ENCODE measurements at places on chromosomes 7 and 10.

DNA sequence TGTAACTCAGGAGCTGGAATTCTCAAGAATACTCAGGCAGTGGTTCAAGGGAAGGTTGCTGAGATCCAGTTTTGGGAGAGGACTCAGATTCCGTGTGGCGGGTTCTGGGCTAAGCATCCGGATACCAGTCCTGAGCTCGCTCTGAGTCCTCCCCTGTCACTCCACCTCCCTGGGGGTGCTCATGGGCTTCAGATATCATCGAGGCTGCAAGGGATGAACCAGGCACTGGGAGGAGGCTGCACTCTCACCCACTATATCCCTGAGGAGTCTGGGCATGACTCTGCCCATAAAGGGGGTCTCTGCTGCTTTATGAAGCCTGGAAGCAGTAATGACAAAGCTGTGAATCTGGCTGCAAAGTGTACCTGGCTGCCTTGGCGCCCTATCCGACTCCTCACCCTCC is 188.5 kb downstream of the TNS3 start:
- no peak for DNase-seq

- DNase-seq: no peak
Observed at GRCh38 chr7:69657331-69657730, 59.1 kb downstream of the AUTS2 start.

DNA sequence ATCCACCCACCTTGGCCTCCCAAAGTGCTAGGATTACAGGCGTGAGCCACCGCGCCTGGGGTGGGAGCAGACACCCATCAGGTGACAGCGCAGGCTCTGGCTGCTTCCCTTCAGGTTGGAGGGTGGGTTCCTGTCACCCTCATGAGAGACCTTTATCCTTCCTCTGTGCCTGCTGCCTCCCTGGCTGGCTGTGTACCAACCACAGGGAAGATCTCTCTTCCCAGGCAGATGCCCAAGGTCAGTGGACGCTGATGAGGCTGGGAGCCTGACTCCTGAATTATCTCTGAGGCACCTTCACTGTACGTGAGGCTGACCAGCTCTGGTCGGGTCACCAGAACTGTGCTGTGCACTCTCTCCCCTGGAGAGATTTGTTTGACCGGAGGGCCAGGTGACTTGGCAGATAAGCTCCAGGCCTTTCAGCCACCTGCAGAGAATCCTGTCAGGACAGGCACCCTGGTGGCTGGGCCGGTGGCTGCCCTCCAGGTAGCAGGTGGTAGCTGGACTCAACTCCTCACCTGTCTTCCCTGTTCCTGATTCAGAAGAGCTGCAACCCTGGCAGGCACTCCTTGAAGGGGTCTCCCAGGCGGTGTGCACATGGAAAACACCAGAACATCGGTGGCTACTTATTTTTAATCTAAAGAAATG is 251.9 kb downstream of the GLRX3 start:
- no peak for DNase-seq

- DNase-seq: peak; percentile 51
Observed at GRCh38 chr7:139118234-139118804, 8.8 kb upstream of the ZC3HAV1 start.

GRCh38 chr7:131076711-131077181 is 250.9 kb upstream of the MKLN1 start:
- DNase-seq: no peak

DNA sequence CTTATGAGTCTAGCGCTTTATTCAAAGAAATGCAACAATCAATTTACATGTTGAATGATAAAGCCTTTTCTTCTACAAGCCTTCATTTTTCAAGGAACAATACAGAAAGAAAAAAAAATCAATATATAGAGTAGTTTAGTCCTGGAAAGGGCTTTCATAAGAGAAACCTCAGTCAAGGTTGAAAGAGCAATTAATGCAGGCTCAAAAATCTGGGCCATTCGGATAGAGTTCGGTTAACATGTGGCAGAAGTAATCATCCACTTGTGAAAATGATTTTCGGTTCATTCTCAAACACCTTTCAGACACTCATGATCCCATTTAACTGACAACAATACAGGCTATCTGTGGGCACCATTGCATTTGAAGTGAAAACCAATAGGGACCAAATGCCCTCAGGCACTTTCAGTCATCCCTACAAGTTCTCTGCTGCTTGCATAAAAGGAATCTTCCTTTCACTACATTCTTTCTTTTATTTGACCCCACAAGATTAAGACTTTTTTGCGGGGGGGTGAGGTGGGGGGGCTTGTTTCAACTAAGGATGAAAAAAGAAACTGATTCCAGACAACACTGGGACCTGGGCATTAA is 177.9 kb downstream of the RNF133 start:
- DNase-seq: no peak

DNA sequence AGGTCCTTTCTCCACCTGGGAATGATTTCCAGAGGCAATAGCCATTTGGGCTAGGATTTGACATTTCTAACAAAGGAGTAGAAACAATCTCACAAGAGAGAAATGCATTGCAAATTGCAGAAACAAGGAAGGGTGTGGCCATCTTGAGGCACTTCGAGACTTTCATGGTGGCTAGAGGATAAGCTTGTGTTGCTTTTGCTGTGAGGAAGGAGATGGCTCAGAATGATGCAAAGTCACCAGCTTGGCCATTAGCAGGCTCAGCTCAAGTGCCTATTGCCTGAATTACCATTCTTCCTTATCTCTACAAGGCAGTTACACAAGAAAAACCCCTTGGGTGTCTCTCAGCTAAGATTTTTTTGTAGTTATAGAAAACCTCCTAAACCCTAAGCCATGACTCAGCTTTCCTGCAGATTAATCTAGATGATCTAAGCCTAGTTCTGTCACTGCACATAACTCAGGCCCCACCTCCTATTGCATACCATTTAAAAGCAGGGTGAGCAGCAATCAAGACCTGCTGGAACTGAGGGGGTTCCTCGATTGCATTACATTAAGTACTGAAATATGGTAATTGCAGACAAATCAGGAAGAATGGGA is 683.1 kb downstream of the NRG3 start:
- no peak for DNase-seq

DNA sequence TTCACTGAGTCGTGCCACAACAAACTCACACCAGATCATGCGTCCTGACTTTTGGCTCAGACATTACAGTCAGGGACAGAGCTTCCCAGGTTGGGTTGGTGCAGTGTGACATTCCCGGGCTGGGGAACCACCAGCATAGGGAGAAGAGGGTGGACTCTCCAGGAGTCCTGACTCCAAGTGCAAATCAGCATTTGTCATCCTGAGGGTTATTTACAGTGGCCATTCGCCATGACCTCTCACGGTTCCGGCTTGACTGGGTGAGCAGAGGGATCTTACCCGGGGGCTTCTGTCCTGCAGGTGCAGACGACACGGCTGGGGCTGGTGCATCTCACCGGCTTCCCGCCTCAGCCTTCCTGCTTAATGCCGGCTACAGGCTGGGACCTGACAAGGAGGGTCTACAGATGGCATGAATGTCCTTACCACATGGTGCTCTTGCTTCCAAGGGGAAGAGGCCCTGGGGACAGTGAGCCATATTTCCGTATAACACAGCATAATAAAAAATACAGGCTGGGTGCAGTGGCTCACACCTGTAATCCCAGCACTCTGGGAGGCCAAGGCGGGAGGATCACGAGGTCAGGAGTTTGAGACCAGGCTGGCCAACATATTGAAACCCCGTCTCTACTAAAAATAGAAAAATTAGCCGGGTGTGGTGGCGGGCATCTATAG is 12.5 kb upstream of the INTS1 start:
- no peak for DNase-seq

DNA sequence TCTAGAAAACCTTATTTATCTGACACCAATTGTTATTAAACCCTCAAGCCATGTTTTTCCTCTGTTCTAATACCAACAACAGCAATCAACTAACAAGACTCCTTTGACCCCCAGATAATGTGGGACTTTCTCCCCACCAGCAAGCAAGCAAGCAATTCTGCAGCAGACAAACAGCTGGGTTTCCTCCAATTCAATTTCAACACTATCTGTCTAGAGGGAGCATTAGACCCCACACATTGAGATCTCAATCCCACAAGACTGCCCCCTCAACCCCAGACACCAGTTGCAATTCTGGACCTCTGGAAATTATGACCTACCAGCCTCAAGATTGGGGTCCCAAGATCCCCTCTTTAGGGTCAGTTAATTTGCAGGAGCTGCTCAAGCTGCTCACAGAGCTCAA is 89.4 kb upstream of the TMEM26 start:
- no peak for DNase-seq

DNA sequence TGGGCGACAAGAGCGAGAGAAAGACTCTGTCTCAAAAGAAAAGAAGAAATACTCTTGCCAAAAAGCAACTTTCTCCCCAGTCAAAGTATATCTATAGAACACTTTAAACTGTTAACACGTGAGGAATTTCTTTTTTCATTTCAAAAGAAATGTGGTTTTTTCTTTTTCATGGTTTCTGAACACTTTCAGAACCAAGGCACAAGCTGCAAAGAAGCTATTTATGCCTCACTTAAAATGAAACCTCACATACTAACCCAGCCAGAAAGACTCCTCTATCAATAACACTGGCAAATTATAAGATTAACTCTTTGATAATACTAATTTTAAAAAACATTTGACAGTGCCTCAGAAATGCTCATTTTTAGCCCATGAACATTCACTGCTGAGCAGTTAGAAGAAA is 20.9 kb downstream of the TBX20 start:
- no peak for DNase-seq

GRCh38 chr10:106987362-106987761 is 177.1 kb downstream of the SORCS1 start:
- DNase-seq: no peak

DNA sequence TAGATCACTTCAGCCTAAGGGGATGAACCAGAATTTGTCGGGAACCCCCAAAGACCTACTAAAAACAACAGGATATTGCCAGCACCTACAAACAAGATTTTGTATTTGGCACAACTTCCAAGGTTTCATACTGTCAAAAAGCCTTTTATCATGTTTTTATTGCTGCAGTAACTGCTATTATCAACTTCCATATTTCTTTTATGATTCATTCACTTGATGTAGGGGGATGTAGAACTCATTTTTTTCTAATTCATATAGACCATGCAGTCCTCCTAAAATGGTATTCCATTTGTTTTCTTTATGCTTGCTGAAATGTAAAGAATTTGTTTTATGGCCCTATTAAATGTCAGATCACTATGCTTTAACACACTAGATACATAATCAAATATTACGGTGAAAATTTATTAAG is 30.0 kb upstream of the WNT16 start:
- no peak for DNase-seq

GRCh38 chr10:71717551-71717951 is 2.0 kb downstream of the C10orf105 start:
- no peak for DNase-seq

GRCh38 chr10:33421789-33422462 is 87.5 kb upstream of the NRP1 start:
- no peak for DNase-seq

DNA sequence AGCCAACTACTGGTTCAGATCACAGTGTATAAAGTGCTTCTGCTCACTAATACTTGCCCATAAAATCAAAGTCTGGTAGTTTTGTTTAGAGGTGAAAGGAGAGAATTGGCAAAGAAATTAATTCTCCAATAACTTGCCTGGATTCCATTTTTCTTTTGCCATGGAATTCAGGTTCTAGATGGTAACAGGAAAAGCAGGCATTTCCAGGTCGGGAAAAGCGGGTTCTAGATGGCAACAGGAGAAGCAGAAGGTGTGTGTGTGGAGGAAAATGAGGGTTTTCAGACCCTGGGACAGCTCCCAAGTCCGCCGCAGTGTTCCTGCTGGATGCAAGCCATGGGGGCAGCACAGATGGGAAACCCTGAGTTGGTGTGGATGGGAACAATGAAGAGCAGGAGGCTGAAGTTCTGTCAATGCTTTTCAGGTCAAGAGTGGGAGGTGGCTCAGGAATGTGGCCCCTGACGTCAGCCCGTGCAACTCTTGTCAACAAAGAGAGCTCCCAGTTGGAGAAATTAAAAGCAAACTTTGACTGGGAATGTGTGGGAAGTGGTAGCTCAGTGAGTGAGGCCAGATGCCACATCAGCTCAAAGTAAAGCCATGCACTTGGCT is 696.7 kb downstream of the LRMDA start:
- no peak for DNase-seq

- no peak for DNase-seq
Observed at GRCh38 chr10:6014241-6014761, 37.0 kb upstream of the IL15RA start.

DNA sequence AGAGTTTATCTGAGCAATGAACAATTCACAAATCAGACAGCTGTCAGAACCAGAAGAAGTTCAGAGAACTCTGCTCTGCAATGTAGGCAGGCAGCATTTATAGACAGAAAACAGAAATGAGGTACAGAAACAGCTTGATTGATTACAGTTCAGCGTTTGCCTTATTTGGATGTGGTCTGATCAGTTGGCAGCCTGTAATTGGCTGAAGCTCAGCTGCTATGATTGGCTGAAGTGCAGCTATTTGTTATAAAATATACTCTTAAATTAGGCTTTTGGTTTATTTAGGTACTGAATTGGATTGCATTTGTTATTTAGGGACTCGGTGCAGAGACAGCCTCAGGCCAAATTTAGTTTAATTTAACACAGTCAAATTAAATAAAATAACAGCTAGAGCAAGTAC is 85.8 kb upstream of the JAZF1 start:
- no peak for DNase-seq

DNA sequence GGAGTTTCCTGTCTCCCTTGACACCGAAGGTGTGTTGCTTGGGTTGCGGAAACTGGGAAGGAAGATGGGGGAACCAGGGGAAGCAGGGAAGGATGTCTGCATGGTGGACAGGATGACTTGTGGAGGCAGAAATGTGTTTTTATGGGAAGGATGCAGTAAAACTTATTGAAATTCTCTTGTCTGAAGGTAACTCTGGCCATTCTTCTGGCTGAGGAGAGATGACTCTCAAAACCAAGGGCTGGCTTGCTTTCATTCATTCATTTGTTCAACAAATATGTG is 1.5 kb downstream of the UBTD1 start:
- no peak for DNase-seq

DNA sequence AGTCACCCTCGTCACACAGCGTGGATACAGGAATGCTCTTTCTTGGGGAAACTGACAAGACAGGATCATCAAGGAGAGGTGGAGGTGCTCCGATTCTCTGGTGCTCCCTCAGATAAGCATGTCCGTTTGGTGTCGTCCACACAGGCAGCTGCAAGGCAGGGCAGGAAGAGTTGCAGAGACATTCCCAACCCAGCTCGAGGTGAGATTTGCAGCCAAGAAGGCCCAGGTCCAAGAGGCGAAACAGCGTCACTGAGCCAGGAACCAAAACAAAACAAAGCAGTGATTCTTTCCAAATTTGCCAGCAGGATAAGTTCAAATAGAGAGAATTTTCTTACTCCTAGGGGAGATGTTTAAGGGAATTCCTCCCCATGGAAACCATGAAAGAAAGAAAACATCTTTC is 386.5 kb upstream of the PFKP start:
- DNase-seq: no peak

GRCh38 chr10:91665842-91666241 is 33.0 kb upstream of the PPP1R3C start:
- no peak for DNase-seq

DNA sequence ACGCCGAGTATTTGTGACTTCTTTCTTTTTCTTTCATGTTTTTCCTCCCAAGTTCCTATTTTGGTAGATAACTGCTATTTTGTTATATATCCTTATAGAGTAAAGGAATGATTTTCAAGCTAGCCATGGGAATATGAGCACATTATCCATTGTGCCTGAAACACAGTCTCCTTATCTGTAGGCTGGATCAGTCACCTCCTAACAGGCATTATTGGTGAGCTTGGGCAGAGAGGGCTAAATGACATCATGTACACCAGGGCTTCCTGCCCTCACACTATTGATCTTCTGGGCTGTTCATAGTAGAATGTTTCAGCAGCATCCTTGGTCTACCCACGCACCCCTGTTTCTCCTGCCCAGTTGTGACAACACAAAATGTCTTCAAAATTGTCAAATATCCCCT is 88.1 kb upstream of the CTBP2 start:
- no peak for DNase-seq

GRCh38 chr7:33792547-33793105 is 112.7 kb upstream of the BMPER start:
- no peak for DNase-seq
